ENCODE measurements at places on chromosomes 1 and 21.

- no peak for DNase-seq
Observed at GRCh38 chr1:185661971-185662370, 72.2 kb upstream of the HMCN1 start.

DNA sequence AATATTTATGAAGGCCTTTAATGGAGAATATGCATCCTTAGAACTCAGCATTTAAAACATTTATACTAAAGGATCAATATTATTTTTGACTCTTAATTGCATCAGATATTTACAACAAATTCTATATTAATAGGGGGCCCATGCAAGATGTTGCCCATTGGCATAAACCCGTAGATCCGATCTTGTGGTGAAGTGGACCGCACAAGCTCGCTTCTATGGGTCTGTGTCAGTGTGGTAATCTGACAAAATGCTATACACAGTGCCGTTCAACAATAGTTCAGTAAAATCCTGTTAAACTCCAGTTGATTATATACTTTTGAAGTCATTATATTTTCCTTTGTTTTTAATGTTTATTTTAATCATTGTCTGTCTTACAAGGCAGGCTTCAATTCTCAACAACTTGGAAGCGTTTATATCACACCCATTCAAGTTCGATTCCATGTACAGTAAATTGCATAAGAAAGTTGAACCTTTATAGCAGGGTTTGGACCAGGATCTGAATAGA, 809.2 kb downstream of the USP25 start:
- DNase-seq: no peak

GRCh38 chr1:12059226-12059625, 3.9 kb upstream of the TNFRSF8 start:
- no peak for DNase-seq

DNA sequence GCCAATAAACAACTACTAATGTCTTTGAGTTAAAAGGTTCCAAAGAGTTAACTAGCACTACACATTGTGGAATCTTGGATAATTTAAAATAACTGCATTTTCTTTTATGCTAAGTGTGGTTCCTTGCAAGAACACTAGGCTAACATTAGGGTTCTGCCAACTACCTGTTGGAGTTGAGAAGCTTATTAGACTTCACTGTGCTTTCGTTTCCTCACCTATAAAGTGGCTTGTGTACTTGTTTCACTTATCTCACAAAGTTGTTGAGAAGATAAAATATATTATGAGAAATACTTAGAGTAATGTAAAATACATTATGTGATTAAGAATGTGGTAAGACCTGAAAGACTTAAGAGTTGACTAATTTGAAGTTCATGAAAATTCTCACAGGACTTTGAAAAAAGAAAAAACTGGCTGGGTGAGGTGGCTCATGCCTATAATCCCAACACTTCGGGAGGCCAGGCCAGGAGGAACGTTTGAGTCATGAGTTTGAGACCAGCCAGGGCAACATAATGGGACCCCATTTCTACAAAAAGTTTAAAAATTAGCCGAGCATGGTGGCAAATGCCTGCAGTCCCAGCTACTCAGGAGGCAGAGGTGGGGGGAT, 5.6 kb upstream of the RRAGC start:
- no peak for DNase-seq

DNA sequence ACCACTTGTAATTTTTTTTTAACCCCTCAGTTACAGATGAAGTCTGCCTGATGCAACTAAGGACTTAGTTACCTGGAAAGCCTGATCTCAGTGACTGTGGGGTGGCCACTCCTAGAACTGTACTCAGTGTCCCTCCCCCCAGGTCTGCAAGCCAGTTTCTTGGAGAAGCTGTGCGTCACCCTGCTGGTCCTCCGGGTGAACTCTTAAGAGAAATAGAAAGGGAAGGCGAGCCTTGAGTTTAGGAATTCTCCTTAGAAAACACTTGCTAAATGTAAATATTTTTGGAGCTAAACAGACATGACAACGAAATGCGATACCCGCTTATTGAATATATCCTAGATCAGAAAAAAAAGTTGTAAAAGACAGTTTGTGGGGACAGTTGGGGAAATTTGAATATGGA, 730 bp downstream of the SLC16A4 start:
- DNase-seq: no peak

DNA sequence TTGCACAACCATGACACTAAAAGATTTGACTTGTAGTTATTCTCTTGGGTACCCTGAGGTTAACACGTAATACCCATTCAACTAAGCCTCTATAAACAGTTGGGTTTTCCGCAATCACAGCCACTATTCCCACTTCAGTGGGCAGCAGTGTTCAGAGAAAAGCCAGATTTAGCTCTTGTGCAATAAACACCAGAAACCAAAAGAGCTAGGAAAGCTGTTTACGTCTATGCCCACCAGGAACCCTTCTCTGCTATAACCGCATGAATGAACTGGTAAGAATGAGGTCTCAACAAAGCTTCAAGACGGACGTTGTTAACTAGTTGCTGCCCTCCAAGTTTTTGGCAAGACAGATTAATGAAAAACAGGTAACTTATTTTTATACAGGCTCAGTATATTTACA, 101.3 kb downstream of the SLC45A1 start:
- no peak for DNase-seq

DNA sequence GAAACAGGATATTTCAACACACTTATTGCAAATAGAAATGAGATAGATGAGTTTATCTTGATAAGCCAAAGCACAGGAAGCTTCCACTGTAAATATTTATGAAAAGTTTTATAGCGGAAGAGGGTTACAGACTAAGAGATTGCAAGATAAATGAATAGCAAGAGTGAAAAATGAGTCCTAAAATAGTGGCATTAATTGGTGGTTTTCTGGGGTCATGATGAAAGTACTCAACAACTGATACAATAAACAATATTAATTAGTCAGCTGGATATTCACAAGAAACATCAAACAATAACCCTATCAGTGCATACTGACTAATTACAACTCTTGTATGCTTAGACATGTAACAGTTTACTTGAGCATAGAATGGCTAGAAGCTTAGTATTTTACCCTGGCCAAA, 154.8 kb upstream of the CHODL start:
- DNase-seq: no peak

- no peak for DNase-seq
Observed at GRCh38 chr1:74683656-74684055, 10.1 kb upstream of the ERICH3 start.

DNA sequence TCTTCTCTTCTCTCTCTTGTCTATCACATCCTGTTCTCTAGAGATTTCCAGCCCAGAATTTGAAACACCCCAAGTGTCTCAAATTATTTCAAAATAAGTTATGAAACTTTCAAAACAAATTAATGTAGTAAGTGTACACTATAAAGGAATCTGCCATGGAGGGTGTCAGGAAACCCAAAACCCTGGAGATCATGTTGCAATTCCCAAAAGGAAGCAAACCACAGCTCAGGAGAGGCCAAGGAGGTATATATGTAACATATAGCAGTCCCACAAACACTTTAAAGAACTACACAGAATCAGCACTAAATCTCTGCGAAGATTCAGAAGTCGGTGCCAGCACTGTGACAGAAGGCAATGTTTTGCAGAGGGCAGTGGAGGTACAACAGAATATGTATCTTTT, 26.6 kb downstream of the PTPN14 start:
- peak; percentile 37 for DNase-seq

DNA sequence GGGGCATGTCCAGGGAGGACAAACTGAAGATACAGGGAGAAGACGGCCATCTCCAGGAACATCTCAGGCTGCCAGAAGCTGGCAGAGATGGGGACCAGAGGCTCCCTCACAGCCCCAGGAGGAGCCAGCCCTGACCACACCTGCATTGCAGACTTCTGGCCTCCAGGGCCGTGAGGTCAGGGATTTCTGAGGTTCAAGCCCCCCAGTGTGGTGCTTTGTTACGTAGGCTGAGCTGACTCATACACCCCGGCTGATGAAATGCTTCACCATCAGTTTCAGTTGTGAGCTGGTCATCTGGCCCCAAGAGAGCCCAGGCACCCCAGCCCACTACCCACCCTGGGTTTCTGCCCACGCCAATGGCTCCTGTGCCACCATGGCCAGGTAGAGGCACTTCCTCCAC, 106.4 kb downstream of the SIK1 start:
- no peak for DNase-seq

DNA sequence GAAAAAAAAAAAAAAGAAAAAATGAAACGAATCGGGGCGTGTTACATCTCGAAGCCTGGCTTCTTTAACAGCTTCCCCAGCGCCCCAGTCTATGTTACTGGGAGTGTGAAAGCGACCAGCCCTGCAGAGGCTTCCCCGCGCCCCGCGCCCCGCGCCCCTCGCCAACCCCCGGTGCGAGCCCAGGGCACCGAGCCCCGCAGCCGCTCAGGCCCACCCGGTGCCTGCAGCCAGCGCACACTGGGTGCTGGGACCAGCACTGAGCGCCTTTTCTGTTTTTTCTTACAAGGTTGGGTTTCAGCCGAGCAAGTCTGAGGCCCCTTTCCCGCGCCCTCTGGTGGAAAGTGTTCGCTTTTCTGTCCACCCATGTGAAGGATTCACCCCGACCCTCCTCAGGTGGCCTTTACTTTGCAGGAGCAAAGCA, 42.1 kb upstream of the ZNF496 start:
- DNase-seq: no peak

DNA sequence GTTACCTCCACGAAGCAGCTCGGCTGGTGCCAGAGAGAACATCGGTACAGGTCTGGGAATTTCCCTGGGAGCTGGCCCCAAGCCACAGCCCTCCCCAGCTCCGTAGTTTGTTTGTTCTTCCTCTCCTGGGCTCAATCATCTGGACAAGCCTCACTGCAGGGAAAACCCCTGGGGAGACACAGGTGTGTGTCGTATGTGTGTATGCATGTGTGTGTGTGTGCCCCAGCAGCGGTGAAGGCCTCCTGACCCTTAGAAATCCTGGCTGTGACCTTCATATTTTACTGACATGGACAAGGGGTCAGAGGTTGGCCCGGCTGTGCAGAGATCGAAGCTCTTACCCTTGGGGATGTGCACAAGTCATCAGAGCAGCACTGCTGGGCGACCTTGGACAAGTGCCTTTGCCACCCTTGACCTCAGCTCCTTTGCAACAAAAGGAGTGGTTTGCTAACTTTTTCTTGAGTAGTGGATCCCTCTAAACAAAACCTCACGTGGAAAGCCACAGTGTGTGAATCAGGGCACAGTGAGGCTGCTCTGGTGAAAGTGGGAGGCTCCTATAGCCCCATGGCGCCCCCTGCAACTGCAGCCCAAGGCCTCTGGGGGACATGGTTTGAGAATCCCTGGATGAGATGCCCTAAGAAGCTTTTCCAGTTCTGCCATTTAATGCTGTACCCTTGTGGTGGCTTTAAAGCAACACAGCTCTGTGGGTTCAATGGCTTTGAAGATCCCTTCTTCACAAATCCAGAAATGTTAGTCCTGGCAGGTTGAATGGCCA, 12.3 kb upstream of the IL22RA1 start:
- DNase-seq: no peak

DNA sequence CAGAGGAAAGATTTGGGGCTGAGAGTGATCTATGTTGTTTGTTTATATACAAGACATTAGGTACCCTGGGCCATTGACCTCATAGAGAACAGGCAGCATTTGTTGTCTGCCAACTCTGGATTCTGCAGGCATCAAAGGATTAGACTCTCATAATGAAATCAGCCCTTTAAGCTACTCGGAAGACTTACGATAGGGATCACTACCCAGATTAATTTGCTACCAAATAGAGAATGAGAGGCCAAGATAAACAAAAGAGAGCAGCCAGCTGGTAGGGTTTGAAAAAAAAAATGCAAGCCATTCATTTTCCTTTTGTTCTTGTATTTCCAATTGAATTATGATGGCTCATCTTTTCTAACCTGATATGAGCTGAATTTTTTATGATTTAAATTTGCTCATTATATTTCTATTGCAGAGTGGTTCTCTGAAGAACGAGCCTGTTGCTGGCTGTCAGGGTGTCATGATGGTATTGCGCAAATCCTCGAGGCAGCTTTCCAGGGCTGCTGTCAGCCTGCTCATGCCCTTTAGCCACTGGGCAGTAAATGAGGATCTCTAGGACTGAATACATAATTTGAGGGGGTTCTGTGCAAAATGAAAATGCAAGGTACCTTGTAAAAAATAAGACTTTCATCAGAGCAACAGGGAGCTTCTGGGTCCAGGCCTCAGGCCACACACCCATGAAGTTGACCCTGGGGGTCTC, 116.4 kb upstream of the KCNJ15 start:
- DNase-seq: no peak

DNA sequence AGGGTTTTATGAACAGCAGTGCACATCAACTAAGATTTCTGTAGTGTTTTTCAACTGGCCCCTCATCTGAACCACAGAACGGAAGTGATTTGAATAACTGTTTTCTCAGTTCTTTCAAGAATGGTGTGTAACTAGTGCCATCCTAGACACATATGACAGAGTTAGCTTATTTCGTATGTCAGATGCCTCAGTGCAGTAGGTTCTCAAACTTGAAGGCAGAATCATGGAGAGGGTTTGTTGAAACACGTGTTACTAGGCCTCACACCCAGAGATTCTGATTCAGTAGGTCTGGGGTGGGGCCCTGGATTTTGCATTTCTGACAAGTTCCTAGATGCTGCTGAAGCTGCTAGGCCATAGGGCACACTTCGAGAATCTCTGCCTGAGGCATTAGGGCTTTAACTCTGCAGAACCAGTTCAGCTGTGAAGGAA, 49.0 kb downstream of the SCCPDH start:
- no peak for DNase-seq

DNA sequence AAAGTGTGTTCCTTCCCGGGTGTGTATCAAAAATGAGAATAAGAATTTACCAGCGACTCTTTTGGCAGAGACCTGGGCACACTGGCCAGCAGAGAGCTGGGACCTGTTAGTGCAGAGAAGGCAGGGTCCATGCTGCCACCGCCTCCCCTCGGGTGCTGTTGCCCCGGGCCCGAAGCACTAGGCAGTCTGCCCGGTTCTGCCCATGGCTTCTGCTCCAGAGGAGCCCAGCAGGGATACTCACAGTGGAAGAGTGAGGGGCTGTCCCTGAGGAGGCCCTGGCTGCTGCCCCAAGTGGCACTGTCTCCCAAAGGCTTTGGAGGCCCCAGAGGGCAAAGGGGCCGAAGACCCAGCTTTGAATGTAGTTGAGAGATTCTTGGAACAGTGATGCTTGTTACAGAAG, 80.5 kb downstream of the MIS18A start:
- DNase-seq: no peak

DNA sequence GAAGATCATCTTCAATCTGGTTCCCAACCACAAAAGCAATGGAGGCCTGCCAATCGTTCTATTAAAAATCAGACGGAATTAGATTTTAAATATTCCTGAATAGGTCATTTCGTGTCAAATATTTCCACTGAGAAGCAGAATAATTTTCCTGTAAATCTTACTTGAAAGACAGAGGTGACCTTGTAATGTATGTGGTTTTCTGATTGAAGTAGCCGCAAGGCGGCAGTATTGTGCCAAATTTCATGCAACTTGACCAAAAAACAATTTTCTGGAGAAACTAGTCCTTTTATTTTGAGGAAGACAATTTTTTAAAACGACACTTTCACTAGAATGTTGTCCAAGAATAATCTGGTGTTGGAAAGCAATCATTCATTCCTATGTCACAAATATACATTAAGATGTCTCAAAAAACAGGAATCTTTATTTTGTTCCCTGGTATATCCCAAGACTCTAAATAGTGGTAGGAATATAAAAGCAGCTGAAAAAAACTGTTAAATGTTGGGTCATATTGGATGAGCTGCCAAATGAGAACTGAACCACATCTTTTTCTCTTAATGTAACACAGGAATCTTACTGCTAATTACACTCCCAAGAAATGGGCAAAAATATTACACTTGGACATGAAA, 33.6 kb downstream of the SPAG17 start:
- DNase-seq: no peak
